ENCODE measurements at places on chromosomes 2 and 18.

DNA sequence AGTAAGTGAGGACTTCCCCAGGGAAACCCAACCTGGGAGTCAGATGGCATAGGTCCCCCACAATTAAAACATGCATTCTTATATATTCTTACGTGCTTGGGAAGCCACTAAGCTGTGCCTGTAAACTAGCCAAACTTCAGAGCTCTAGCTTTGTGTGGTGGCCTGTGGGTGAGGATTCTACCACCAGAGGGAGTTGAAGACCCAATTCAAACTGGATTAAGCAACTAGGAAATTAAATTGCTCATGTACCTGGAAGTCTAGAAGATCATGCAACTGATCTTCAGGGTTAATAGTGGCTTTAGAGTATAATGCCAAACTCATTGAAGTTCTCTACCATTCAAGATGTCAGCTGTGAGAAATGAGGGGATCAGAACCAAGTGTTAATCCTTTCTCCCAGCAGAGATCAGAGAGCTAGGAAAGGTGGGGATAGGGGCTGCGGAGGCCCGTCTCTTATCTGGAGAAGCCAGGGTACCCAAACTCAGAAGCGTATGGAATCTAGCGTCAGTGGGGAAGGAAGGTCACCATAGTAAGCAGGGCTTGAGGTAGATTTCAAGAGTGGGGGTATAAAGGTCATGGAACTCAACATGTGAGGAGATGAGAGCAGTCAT lies 53.2 kb upstream of the CCDC85A start:
- peak; percentile 31 for DNase-seq

- no peak for DNase-seq
Observed at GRCh38 chr2:207086136-207086535, 79.6 kb downstream of the KLF7 start.

DNA sequence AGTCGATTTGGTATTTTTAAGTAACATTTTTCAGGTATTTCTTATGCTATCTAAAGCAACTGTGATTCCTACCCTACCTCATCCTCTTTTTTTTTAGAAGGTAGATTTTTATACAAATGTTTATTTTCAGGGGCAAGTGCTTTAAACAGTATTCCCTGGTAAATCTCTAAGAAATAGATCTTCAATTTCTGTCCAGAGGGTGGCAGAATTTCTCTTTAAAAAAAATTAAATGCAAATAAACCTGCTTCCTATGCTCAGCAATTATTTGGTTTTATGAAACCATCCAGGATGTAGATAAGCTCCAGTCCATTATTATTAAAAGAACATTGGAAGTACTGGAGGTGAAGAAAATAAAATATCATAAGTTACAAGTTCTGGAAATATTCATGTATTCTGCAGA lies 191.9 kb downstream of the MYO3B start:
- peak; percentile 20 for DNase-seq

GRCh38 chr2:166628478-166629136 lies 134.6 kb upstream of the SCN7A start:
- no peak for DNase-seq

DNA sequence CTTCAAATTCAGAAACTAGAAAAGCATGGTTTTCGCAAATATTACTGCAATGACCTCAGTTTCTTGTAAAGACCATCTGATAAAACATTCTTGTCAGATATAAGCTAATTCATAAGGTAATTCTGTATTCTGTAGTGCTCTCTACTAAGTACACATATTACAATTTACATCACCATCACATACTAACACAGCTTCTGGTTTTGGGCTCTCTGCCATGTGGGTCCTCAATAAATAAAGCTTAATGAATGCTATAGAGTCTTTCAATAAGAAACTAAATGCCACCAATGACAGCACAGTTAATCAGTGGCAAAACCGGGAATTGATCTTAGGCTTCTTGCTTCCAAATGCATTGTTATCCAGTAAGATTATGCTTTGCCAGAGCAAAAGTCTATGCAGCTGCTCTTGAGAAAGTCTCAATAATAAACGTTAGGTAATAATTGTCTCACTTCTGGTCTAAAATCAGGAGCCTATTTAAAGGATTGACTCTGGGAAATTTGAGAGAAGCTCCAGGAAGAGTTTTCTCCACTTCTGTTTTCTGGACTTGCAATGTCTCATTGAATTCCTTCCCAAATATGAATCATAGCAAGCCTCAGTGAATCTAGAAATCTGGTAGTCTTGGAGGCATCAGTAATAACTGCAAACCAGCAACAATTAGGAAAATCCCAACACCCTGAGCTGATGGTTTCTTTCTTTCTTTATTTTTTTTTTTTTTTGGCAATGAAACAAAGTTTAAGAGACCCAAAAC lies 67.9 kb upstream of the RAPGEF4 start:
- DNase-seq: no peak

DNA sequence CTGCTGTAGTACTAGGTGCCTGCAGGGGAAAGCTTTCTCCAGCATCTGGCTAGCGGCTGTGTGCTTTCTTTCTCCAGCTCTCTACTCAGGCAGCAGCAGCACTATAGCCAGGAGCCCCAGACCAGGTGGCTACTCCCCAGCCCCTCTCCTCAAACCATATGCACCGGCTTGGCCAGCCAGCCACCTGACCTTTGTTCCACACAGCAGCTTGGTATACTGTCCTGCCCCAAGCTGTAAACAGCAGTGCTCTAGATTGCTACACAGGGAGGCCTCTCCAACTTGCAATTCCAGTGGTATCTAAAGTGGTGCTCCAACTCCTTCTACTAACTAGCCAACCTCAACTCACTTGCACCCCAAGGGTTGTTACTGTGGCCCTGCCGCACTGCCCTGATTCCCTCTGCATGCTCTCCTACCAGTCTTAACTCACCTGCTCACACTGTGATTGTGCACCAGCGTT lies 19.6 kb downstream of the LDAH start:
- no peak for DNase-seq

DNA sequence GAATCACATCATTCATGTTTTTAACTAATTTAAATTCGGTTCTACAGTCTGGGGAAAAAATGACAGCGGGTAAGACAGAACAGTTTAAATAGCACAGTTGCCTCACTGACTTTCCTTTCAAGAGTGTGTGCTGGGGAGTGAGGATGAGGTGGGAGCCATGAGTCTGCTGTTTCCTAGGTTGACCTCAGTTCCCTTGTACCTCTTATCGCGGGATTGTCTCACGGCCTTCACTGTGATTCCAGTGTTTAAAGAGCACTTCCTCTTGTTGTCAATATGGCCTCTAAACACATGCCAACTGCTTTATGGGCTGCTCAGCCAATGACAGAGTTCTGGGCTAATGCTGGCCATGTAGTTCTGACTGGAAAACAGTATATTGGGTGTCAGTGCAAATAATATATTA lies 41.6 kb upstream of the ALMS1 start:
- no peak for DNase-seq

DNA sequence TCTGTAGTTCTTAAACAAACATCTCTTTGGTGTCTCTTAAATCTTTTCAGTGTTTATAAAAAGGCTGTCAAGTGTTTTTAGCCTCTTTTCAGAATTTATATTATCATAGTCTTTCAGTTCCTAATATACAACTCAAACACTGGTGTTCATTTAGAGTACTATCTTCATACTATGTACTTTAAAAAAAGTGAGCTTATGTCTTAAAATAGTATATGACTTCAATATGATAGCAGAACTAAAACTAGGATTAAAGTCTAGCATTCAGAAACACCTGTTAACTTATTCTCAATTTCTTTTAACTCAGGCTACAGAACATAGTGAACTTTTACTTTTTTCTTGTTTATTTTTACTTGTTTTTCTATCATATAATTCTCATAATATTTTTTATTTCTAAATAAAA lies 14.7 kb upstream of the IKZF2 start:
- no peak for DNase-seq

DNA sequence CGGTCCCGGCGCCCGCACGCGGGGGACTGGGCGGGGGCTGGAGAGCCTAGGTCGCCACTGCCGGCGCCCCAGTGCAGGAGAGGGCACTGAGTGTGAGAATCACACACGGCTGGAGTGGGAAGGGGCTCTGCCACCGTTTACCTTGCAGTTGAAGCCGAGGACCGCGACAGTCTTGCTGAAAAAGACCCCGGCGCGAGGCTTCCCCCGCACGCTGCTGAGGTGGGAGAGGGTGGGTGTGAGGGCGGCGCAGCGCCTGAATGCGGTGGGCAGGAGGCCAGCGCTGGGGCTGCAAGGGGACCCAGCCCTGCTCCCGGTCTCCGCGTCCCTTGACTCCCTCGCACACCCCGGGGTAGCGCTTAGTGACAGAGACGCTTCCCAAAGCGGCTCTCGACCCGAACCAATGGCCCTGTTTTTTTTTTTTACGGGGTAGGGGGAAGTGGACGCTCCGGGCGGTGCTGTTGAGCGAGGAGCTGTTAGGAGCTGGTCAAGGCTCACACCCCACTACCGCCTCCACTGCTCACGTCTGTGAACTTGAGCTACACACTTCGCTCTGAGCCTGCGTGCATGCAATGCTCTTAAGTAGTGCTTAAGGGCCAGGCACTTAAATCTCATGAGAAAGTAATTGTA lies 794 bp downstream of the NOTO start:
- no peak for DNase-seq

Data from mammary epithelial cell (primary cell).